ENCODE measurements at places on chromosomes 6 and 20.

GRCh38 chr20:47970282-47970903 lies 185.1 kb upstream of the SULF2 start:
- no peak for DNase-seq

DNA sequence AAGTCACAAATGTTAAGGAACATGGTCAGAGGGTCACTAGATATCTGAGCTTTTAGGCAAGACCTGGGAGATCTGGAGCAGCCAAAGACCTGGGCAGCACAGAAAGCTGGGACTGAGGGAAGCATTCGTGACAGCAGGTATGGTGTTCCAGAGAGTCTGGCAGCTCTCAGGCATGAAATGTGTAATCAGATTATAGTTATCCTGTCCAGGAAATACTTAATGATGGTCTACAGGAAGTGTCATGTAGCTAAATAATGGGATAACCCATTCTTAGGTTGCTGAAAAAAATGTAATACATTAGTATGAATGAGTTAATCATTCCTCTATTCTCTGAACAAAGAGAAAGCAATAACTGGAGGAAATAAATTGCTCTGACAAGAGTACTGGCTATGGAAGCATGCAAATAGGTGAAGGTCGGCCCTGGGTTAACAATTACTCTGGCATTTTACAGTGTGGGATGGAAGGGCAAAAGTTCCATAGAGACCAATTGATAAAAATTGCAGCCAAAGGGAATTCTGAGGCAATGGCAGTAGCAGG lies 740.5 kb downstream of the CBLN4 start:
- no peak for DNase-seq

DNA sequence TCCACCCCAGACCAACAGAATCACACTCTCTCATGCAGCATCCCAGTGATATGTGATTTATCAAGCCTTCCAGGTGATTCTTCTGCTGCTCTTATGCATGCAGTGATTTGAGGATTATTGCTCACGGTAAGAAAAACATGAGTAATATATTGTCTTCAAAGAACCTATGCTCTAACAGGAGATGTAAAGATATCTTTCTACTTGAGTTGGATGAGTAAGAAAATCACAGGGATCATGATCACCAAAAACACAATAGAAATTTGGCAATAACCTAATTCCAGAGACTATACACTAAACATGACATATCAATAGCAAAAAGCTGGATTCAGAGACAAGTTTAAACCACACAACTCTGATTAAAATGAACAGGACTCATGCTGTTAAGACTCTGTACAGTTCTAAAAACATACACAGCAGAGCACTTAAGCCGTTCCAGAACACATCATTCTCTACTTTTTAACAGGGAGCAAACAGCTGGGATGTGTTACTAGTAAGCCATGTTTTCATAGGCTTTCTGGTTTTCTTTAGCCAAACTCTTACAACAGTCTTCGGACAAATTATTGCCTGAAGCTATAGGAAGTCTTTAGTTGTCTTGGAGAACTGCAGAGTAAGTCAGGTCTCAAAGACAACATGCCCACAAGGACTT lies 568.6 kb downstream of the HAO1 start:
- DNase-seq = no peak

- DNase-seq = no peak
Observed at GRCh38 chr6:36544228-36544627, 3.1 kb downstream of the STK38 start.

DNA sequence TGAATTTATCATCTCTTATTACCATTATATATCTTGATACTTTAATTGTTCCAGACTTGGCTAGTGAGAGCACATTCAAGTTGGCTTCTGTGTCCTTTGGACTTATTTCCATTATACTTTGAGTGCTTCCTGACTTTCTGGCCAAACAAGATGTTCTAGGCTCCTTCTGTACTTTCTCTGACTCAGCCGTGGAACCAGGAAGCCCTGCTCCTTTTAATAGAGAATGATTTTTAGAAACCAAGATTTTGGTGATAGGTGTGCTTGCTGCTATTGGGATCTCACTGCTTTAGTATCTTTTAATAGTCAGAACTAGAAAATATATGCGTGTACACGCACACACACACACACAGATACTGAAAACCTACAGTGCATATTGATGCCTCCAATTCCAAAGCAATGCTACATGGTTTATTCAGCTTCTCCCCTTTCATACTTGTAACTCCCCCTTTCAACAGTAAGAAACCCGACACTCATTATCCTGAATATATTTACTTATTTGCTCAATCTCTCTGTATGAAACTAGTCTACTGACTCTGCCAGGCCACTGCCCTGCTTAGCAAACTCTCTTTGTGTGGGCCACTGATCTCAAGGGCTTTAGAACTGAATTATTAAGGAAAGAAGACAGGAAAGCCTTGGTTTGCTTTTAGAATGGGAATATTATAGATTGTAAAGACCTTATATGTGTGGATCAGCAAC lies 42.7 kb upstream of the EZR start:
- DNase-seq = no peak

DNA sequence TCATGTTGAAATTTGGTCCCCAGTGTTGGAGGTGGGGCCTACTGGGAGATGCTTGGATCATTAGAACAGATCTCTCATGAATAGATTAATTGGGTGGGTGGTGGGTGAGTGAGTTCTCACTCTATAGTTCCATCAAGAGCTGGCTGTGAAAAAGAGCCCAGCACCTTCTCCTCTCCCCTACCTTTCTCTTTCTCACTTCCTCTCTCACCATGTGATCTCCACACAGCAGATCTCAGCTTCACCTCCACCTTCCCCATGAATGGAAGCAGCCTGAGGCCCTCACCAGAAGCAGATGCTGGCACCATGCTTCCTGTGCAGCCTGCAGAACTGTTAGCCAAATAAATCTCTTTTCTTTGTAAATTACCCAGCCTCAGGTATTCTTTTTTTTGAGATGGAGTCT lies 12.9 kb upstream of the GMNN start:
- no peak for DNase-seq

GRCh38 chr6:43488667-43489276 lies 11.4 kb downstream of the TJAP1 start:
- no peak for DNase-seq

GRCh38 chr20:64229507-64230061 lies 26.0 kb upstream of the PCMTD2 start:
- no peak for DNase-seq

GRCh38 chr6:139941826-139942225 lies 567.4 kb upstream of the CITED2 start:
- DNase-seq = no peak

GRCh38 chr6:134074151-134075055 lies 22.0 kb upstream of the SLC2A12 start:
- no peak for DNase-seq

DNA sequence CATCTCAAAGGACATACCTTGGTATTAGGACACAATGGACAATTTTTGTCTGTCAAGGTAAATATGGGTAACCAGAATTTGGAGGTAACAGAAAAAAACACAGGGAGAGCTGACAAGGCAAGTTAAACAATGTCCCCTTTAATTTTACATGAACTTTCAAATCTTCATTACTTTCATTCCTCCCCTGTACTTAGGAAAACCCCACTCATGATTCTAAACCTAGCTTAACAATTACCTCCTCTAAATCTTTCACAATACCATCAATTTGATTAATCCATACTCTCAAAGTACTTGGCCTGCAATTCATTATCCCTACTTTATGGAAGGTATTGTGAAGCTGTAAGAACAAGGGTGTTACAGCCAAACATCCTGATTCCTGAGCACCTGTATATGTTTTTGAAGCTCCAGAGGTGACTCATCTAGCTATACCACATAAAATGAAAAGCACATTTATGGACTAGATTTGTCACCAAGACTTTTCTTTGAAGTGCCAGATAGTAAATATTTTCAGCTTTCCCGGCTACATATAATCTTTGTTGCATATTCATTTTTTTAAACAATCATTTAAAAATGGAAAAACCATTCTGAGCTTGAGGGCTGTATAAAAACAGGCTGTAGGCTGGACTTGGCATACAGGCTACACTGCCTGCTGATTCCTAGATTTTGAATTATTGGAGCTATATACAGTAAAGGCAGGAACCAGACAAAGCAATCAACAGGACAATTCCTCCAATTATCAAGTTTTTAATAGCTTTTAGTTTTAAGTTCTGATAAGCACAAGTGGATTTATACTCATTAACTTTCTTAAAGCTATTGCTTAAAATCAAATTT lies 22.9 kb downstream of the DEK start:
- DNase-seq = no peak

DNA sequence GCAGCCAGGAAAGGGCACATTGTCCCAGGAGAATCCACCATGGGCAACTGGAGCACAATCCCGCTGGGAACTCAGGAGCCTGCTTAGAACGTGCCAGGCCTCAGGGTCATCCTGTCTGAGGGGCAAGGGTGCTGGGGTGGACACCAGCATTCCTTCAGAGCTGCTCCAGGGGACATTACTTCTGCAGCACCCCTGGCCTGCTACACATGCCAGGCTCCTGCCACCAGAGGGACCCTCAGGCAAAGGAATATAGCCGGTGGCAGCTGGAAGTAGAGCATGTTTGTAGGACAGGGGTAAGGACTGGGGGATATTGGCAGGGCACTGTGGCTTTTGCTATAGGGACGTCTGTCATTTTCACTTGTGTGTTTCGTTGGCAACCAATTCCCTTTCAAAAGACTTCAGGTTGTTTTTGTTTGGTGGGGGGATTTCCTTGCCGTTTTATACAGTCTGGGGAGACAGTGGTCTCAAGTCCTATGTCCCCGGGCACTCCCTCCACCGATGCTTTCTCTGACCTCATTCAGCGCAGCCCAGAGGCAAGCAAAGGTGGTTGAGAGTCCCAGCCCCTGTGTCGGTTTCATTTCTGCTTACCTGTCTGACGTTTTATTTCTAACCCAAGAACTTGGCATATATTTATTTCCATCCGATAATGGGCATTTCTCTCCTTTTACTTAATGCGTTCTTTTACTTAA lies 130.8 kb downstream of the JPH2 start:
- DNase-seq = no peak

- DNase-seq = no peak
Observed at GRCh38 chr6:73169633-73170032, 55.7 kb downstream of the KHDC1L start.

GRCh38 chr20:39549733-39550132 lies 587.6 kb downstream of the DHX35 start:
- no peak for DNase-seq

- no peak for DNase-seq
Observed at GRCh38 chr6:43399932-43400487, 27.3 kb upstream of the ABCC10 start.

GRCh38 chr6:80608881-80609280 lies 502.4 kb downstream of the BCKDHB start:
- DNase-seq = no peak

- no peak for DNase-seq
Observed at GRCh38 chr6:141326925-141327324, 805.8 kb upstream of the GJE1 start.

DNA sequence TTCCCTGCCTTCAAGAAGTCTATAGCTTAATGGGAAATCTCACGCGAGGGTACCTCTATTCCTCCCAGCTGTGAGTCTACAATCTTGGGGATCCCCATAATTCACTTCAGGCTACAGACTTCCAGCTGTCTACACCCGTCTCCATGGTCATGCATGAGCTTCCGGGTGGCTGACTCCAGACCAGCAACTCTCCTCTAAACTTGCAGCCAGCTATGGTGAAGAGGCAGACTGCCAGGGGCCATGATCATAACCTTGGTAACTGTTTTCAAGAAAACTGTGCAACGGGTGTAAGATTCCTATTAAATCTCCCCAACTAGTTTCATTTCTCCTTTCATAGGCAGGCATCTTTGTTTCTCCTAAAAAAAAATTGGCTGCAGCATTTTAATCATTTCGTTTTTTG lies 534.4 kb upstream of the CHD6 start:
- no peak for DNase-seq

- DNase-seq = no peak
Observed at GRCh38 chr6:43434001-43434840, 6.9 kb downstream of the ABCC10 start.

GRCh38 chr6:148288541-148288940 lies 54.1 kb upstream of the SASH1 start:
- no peak for DNase-seq

GRCh38 chr6:151372164-151372563 lies 19.2 kb downstream of the ZBTB2 start:
- no peak for DNase-seq

- no peak for DNase-seq
Observed at GRCh38 chr6:15312500-15312899, 66.6 kb downstream of the JARID2 start.

DNA sequence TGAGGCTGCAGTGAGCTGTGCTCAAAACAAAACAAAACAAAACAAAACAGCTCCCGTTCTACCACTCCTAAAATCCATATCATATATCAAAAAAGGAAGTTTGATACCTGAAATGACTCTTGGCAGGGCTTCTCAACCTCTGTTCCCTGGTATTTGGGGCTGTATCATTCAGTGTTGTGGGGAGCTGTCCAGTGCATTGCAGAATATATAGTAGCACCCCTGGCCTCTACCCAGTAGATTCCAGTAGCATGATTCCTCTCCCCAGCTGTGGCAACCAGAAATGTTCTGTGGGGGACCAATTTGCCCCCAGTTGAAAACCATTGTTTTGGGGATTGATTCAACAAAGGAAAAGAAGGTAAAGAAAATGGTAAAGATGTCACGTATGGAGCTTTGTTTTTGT lies 238.9 kb downstream of the PRL start:
- DNase-seq = no peak

DNA sequence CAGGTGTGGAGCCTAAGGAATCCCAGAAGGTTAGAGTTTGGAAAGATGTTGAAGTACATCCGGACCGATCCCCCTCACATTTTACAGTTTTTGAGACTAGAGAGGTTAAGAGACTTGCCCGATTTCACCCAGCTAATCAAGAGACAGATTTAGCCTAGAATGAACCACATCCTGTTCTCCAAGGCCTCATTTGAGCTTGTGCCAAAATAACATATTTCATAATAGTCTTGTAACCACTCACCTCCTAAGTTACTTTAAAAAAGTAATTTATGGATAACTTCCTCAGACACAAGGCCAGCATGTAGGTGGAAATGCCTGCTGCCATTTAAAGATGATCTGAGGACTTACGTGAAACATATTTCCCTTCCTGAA lies 39.8 kb upstream of the ARHGAP18 start:
- peak; percentile 68 for DNase-seq

DNA sequence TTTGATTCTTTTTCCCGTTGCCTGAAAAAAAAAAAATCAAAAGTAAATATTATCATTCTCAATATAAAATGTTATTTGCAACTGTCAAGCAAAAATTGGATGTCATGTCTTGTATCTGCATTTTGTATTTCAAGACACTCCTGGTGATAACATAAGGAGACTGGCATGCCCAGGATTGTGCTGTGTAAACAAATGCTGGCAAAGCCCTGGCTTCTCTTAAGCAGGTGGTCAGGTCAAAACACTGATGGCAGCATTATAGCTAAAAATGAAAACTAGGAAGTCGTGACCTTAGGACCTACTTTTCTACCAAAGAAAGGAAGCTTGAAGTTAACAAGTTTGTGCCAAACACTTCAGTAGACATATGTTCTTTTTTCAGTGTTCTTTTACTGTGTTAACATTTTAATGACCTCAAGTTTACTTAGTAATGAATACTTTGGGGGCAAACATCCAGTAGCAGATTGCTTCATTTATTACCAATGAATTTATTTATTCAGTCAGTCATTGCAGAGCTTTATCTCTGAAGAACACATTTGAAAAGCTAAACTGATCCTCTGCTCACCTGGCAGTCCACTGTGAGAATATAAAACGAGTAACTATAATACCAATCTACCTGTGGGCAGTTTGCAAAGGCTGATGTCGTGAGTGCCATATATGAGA lies 243.1 kb upstream of the FLRT3 start:
- no peak for DNase-seq

- no peak for DNase-seq
Observed at GRCh38 chr6:120230008-120230407, 880.4 kb upstream of the MAN1A1 start.

Measured in retinal pigment epithelial cell (primary cell).